Stimulated activated CD4-positive, alpha-beta T cell treated with anti-CD3 and anti-CD28 coated beads, Interleukin-4, amount 100 ng/mL, for 24 hours (primary cell): ENCODE measurements at places on chromosomes 5 and 9.
A peak's percentile ranks its signal among the peaks of the same experiment; 100 is the strongest.

DNA sequence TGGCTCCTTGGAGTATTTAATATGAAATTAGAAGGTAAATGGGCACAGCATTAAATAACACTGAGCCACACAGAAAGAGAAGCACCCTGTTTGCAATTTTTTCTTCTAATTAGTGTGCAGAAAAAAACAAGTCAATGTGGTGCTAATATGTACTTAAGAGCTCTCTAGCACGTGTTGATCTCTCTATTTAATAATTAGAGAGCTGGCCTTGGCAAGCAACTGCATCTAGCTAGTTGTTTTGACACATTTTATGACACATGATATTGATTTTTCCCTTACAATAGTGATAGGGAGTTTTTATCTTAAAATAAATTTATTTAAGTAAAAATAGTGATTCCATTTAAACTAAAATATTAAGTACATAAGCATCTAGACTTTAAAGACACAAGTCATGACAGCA is 54.5 kb upstream of the NUDT12 start:
- no peak for DNase-seq

DNA sequence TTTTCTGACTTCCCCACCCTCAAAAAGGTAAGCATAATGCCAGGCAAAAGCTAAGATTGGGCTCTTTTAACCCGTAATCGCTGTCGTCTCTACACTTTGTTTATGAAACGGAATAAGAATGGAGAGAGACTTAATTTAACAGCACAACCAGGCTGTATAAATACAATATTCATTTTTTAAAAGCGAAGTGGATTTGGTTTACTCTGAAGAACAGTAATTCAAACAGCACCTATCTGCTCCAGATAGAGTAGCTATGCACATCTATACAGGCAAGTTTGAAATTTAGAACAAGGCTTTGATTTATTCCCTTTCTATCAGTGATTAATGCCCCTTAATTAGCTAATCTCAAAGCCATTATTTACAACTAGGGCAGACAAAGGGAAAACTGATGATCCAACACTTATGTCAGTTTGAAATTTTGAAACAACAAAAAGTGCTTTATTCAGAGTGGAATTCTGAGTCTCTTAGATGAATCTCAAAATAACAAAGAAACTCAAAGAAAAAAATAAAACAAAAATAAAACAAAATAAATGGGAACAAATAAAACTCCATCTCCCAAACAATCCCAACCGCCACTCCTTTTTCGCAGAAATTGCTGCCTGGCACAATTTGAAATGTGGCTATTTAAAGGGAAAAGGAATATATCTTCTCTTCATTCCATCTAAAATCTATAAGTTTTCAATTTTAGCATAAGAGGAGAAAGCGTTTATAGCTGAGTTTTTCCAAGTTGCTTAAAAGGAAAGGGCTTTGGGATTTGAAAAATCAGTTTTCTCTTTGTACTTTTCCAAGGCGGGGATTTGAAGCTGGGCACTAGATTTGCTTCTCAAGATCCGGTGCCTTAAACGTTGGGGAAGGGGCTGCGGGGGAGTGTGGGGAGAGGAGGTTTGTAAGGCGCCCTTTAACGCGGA is 298.6 kb downstream of the PARP8 start:
- no peak for DNase-seq

GRCh38 chr5:57932761-57933160 is 450.1 kb upstream of the ACTBL2 start:
- no peak for DNase-seq

GRCh38 chr9:130245474-130245873 is 20.1 kb upstream of the HMCN2 start:
- no peak for DNase-seq

DNA sequence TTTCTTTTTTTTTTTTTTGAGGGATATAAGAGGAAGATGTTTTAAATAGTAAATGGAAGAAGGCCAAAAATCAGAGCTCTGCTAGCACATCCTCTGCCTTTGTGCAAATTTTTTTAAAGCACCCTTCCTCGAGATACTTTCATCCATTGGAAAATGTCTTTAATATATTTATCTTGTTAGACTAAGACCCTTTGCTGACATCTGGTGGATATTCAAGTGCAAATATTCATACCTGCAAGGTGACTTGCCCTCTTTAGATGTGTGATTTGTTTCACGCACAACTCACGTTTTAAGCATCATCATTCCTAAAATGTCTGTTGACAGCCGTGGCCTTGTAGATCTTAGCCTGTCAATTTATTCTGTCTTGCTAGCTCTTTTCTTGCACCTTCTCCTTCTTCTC is 258.5 kb downstream of the AGTPBP1 start:
- DNase-seq = no peak

GRCh38 chr5:134777366-134777765 is 18.8 kb downstream of the DDX46 start:
- DNase-seq = no peak

- DNase-seq = no peak
Observed at GRCh38 chr9:129612123-129612522, 8.8 kb downstream of the C9orf50 start.

DNA sequence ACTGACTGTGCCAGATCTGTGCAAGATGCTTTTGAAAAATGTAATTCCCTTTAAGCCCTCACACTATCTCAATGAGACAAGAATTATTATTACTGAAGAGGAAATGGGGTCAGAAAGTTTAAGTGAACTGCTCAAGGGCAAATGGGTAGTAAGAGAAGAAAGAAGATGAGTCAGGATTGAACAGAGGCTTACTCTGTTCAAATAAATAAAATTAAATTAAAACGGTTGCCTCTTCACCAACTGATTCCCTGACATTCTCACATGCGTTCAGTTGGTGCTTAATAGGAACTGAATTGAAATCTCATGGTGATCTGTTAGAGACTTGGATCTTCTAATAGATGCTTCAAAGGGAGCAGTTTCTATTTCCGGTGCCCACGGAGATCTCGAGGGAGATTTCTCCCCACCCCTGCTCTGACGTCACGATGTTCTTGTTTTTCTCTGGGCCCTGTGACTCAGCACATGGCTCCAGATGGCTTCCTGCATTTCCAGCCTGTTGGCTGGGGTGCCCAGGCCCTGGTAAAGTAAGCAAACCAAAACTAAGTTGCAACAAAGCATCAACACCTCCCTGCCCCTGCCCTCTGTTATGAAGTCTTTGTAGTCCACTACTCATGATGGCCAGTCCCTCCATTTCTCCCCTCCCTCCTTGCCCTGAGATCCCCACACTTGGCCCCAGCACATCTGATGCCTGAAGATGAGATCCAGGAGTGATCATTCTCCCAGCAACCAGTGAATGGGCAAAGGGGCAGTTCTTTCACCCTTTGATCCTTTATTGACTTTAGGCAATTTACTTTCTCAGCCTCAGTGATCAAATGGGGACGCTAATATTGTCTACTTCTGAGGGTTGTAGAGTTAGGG is 106.1 kb upstream of the CPEB4 start:
- DNase-seq = peak; percentile 69

GRCh38 chr5:92017776-92018175 is 634.7 kb upstream of the ARRDC3 start:
- no peak for DNase-seq

DNA sequence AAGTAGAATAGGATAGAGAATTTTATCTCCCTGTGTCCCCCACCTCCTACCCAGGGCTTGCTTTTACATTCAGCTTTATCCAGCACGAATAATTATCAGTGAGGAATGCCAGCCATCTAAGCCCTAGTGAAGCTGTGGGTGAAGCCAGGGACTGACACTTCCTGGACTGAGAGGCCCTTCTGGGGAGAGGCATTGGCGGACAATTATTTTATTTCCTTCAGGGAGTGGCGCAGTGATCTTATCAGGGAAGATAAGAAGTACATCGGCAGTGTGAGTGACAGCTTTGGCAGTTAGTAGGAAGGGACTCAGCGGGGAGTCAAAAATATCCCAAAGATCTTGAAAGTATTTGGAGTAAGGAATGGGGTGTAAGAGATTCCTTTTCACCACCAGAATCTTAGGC is 34.9 kb upstream of the RPS23 start:
- no peak for DNase-seq

DNA sequence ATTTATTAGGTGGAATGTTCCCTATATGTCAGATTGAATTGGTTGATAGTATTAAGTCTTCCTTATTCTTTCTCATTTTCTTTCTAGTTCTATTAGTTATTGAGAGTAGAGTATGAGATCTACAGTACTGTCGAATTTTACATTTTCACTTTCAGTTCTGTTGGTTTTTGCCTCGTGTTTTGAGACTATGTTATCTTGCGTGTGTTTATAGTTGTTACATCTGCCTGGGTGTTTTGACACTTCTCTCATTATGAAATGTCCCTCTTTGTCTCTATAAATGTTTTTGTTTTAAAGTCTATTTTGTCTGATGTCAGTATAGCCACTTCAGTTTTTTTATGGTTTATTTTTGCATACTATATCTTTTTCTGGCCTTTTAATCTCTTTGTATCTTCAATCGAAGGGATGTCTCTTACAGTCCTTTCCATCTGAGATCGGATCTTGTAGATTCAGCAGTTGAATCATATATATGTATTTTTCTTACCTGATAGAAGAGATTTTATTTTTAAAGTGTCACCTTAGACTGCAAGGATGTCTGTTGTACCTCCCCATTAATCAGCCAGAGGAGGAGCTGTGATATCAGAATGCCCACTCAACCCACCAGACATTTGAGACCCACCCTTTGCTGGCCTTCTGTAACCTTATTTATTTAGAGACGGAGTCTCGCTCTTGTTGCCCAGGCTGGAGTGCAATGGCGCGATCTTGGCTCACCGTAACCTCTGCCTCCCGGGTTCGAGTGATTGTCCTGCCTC is 20.7 kb downstream of the EHMT1 start:
- no peak for DNase-seq

- no peak for DNase-seq
Observed at GRCh38 chr5:84869675-84870074, 485.0 kb upstream of the EDIL3 start.

DNA sequence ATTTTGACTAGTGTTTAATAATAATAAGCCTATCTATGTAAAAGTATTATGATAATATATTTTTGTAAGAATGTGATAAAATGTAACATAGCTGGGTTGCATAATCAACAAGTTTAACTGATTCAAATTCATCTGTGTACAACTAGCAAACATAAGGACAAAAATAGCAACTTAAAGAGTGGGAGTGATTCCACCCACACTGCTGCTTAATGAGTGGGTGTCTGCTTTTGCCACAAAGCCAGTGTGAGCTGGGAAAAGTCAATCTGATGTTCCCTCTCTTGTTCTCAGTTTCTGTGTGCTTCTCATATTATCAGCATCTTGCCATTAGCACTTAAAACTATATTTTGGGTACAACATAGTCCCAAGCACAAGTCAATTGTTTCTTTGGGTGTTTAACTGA is 111.1 kb upstream of the DPYSL3 start:
- DNase-seq = no peak

GRCh38 chr5:65539827-65540226 is 23.1 kb downstream of the CENPK start:
- no peak for DNase-seq

GRCh38 chr9:132698989-132699388 is 28.7 kb downstream of the GTF3C4 start:
- DNase-seq = no peak

- no peak for DNase-seq
Observed at GRCh38 chr9:96585426-96585825, 34.2 kb downstream of the CDC14B start.

- no peak for DNase-seq
Observed at GRCh38 chr9:19119246-19119645, 8.0 kb downstream of the PLIN2 start.

- no peak for DNase-seq
Observed at GRCh38 chr5:21688655-21689054, 1164.5 kb downstream of the CDH12 start.

GRCh38 chr9:104772714-104773510 is 9.0 kb downstream of the NIPSNAP3B start:
- DNase-seq = no peak

GRCh38 chr5:15943487-15943886 is 236.1 kb downstream of the MARCHF11 start:
- DNase-seq = no peak

GRCh38 chr9:81344366-81344765 is 345.0 kb downstream of the TLE1 start:
- no peak for DNase-seq

DNA sequence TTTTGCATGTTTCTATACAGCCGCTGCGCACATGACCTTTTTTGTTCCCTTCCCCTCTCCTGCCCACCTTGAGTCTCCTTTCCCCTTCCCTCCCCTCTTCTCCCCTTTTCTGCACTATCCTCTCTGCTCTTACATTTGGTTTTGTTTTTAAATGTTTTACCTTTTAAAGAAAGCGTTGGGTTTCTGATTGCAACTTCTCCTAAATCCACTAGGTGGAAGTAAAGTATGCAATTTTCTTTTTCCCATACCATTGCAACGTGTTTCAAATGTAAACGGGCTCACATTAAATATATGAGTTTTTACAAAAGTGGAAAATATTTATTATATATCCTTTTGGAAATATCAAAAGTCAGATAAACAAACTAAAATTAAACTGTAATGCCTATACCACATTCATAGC is 500.9 kb downstream of the DIRAS2 start:
- no peak for DNase-seq

DNA sequence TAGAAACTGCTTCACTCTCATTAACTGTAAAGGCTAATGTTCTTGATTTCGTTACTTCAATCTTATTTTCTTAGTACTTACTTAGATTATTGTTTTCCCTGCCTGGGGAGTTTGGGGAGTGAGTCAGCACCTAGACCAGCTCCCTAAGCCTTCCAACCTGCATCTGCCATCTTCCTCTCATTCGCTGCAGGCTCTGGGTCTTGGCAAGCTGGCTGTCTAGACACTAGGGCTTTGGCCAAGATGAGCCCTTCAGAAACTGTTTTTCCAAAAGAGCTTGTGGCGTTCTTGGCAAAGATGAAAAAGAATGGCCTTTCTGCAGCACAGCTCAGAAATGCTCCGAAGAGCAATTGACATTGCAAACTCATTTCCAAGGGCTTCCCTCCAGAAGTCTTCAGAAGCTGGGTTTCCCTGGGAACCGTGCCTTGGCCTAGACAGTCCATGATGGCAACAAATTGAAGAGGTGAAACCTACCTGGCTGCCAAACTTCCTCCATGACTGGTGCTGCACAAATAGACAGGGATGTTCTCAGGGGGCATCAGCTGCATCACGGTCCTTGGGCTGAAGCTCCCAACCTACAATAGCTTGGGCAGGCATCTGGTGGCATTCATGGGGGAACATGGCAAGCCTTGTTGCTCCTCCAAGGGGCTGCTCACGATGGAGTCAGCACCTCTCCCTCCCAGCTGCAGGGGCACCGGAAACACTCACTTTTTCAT is 76.6 kb downstream of the NSUN2 start:
- no peak for DNase-seq

DNA sequence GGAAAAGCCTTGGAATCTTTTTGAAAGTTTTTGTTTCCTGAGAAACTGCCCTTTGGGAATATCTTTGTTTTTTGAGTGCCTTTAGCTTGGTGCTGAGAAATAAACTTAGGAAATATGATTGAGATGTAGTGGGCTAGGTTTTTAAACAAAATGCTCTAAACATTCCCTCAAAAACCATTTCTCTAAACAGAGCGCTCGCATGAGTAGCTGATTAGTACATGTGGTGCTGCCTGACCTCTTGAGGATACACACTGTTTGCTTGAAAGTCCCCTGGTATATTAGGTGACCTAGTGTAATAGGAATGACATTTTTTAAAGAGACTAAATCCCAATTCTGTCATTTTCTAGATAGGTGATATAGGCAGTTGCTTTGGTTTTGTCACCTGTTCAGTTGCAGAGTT is 132.3 kb downstream of the ADAMTSL1 start:
- no peak for DNase-seq
